ENCODE measurements at places on chromosomes 1 and 21. TPM values are rescaled to one million over a fixed set of nuclear protein-coding genes. Genes with fewer than 3 reads are reported as not detected.

DNA sequence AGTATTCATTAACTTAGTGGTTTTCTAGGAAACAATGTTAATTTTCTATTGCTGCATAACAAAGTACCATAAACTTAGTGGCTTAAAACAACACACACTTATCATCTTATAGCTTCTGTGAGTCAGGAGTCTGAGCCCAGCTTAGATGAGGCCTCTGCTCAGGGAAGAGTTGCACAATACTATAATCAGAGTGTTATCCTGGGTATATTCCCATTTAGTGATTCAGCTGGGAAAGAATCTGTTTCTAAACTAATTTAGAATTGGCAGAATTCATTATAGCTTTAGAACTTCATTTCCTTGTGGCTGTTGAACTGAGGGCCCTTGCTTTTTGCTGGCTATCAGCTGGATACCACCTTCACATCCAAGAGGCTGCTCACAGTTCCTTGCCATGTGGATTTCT lies 515.5 kb downstream of the BRINP3 start:
- DNase-seq: peak; percentile 13

- DNase-seq: no peak
Observed at GRCh38 chr1:15911141-15911540, 63.6 kb downstream of the SPEN start.

Gene KMO
- 0.10 TPM for total RNA-seq

DNA sequence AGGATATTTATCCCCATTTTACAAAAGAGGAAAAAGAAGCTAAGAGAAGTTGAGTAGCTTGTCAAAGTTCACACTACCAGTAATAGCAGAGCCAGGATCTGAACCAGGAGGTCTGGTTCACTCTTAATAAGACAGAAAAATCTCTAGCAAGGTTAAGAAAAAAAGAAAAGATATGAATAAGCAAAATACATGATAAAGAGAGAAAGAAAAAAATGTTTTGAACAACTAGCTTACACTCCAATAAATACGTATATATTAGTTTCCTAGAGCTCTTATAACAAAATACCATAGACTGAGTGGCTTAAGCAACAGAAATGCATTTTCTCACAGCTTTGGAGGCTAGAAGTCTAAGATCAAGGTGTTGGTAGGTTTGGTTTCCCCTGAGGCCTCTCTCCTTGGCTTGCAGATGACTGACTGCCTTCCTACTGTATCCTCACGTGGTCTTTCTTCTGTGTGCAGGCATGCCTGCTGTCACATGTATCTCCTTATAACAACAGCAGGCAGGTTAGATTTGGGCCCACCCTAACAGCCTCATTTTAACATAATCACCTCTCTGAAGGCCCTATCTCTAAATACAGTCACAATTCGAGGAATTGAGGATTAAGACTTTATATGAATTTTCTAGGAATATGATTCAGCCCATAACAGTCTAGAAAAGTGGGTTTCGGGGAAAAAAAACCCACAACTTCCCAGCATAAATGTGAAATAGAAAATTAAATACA lies 60.4 kb downstream of the LEPR start:
- no peak for DNase-seq

Gene TBX15
- total RNA-seq: 48.4 TPM

Gene LIPI
- total RNA-seq: not detected

Gene SZRD1
- 76.2 TPM for total RNA-seq

DNA sequence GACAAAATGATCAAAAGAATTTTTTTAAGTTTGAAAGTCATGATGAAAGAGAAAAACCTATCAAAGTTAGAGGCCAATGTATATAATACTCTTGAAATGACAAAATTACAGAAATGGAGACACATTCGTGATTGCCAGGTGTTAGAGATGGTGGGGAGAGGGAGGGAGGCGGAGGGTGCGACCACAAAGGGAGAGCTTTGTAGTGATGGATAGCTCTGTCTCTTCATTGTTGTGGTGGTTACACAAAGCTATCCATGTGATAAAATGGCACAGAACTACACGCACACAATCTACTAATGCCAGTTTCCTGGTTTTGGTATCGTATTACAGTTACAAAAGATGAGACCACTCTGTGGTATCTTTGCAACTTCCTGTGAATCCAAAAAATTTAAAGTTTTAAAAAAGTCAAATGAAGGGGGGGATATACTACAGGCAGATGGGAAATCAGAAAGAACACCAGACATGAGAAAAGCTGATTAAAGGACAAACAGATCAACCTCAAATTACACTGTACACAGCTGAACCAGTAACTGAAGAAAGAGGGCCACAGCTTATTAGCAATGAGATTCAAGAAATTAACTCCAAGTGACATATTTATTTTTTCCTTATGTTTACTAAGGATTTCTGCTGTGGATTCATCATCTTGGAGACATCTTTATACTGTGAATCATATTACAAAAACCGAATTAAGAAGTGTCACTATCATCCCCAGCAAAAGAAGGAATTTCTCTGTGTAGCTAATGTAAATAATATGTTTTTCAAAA lies 199.1 kb downstream of the SLC45A1 start:
- DNase-seq: peak; percentile 56

DNA sequence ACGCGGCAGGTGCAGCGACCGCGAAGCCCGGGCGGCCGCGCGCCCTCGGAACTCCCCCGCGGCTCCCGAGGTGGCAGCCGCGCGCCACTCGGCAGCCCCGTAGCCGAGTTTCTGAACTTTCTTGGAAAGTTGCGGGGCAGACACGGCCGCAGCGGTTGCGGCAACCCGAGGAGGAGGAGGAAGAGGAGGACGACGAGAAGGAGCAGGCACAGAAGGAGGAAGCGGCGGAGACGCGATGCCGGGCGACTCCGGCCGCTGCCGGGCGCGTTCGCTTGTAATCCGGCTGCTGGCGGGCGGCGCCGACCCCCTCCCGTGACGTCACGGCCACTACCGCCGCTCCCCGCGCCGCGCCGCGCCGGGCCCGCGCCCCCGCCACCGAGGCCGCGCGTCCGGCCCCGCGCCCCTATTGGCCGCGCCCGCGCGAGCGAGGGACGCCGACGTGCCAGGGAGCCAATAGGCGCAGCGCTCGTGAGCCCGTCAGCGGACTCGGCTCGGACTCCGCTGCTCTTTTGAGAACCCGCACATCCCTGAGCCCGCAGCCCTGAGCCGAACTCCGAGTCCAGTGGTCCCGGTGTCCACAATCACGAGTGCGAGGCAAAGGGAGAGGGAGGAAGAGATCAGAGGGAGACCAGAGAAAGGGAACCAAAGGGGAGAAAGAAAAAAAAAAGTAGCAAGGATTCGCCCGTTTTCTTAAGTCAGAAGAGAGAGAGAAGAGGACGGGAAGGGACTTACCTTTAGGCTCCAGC lies 736 bp upstream of the BARHL2 start:
- no peak for DNase-seq

Gene BGLAP
- 378 TPM for total RNA-seq
